ENCODE measurements at places on chromosomes 7 and 10.
A peak's percentile ranks its signal among the peaks of the same experiment; 100 is the strongest.

- DNase-seq, result no peak
These were observed 303.4 kb downstream of the WDR37 start for GRCh38 chr10:1359626-1359955.

DNA sequence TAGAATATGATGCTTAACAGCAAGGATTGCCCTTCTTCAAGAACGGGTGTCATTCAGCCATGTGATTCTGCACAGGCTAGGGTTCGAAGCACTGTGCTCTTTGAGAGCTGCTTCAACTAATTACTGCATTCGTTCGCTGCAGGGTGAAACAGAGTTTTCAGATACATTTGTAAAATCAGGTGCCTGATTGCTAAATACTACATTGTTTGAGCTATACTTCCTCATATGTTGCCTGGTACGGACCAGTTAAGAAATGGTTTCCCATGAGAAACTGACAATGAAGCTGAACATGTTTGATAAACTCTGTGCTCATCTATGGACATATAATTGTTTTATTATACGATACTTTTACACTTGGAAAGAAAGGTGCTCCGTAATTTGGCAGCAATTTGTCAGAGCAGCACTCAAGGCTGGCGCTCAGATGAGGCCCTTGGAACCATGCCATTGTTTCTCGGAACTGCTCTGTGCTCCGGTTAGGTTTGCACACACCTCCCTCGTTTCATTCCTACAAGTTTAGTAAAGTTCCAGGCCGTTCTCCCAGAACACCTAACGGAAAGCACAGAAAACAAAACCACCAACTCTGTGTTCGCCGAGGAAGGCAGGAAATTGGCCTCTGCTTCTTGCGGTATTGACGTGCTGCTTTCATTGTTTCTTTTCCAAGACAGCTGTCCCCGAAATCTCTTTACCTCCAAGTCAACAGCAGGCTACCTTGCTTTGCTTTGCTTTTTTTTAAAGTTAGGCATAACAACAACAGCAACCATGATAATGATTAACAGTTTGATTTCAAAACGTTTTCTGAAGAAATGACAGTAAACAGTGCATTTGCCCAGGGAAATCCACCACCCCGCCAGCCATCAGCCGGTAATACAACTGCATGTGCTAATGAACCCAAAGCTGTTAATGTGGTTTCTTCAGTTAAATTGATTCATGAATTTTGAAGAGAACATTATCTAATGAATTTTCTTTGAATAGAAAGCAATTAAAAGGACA, 206.9 kb downstream of the EBF3 start:
- no peak for DNase-seq

DNA sequence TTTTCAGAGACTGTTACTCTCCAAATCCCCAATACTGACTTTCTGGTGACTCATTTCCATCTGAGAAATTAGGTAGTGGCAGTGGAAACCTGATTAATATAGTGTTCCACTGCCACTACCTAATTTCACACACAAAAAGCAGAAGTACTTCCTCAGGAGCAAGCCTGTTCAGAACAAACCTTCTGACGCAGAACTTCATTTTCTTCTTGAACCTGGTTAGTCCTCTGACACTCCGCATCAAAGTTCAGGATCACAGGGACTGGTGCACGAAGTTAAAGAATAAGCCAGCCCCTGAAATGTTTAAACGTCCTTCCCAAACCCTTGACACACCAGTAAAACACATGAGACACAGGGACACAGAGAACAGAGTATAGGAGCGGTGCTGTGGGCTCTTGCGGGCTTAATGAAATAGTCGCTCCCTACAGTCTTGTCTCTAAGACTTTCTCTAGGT, 4.4 kb downstream of the WDR91 start:
- DNase-seq, result no peak

DNA sequence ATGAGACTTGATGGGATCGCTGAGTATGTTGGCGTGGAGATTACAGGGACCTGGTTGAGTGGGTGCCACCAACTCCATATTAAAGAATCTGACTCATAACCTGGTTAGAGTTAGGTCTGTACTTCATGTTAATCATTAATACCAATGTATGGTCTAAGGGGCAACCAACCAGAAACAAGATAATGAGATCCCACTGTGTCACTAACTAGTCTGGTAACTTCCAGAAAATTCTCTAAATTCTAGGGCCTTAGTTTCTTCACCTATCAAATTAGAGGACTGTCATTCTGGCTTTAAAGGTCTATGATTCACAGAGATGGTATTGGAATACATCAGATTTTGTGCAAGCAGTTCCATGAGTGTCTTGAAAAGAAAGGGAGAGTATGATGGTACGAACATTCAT, 102.2 kb downstream of the SNX10 start:
- DNase-seq, result no peak

DNA sequence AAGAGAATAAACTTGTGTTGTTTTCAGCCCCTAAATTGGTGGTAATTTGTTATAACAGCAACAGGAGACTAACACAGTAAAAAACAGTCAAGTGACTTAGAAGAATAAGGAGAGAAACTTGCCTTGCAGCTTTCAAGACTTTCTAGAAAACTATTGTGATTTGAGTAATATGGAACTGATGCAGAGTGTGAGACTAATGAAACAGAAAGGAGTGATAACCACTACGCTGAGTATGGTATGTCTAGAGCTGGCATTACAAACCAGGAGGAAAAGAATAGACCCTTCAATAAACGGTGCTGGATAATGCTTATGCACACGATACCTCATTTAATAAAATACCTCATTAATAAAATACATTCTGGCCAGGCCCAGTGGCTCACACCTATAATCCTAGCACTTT, 99.9 kb downstream of the CREM start:
- DNase-seq, result no peak

DNA sequence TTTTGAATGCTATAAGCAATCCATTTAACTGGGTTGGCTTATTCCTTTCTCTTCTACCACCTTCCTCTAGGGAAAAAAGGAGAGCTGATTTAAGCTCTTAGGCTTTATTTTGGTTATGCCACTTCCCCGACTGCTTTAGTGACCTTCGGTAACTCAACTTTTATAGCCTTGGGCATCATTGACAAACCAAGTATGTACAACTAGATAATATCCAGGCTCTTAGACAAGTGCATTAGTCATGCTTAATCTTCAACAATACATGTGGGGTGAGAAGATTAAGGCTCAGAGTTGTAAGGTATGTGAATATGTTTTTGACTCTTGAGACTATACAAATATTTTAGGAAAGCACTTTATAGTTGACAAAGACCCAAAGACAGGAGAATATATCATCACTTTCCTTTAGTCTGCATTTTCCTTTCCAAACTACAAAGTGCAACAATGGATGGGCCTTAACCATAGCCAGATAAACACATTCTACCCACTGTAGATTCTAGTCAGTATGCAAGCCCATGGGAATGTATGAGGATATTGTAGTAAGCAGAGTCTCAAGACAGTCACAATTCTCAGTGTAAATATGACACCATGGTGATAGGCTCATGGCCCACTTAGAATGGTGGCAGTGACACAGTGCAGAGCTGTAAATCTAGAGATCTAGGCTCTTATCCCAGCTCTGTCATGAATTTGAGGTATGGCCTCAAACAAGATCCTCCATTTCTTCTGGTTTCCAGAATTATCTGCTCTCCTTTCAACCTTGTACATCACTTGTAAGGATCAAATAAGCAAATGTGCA, 1117.3 kb downstream of the SORCS3 start:
- no peak for DNase-seq

GRCh38 chr10:118286051-118286838, 55.9 kb downstream of the FAM204A start:
- no peak for DNase-seq

- no peak for DNase-seq
These were observed 81.5 kb upstream of the SYPL1 start for GRCh38 chr7:106193661-106194060.

- DNase-seq, result no peak
These were observed 62.4 kb downstream of the SLC29A4 start for GRCh38 chr7:5345171-5345570.

- no peak for DNase-seq
These were observed 32.3 kb downstream of the SDHAF3 start for GRCh38 chr7:97149843-97150242.

GRCh38 chr7:149776289-149776688, 2.9 kb upstream of the ZNF467 start:
- peak; percentile 48 for DNase-seq

DNA sequence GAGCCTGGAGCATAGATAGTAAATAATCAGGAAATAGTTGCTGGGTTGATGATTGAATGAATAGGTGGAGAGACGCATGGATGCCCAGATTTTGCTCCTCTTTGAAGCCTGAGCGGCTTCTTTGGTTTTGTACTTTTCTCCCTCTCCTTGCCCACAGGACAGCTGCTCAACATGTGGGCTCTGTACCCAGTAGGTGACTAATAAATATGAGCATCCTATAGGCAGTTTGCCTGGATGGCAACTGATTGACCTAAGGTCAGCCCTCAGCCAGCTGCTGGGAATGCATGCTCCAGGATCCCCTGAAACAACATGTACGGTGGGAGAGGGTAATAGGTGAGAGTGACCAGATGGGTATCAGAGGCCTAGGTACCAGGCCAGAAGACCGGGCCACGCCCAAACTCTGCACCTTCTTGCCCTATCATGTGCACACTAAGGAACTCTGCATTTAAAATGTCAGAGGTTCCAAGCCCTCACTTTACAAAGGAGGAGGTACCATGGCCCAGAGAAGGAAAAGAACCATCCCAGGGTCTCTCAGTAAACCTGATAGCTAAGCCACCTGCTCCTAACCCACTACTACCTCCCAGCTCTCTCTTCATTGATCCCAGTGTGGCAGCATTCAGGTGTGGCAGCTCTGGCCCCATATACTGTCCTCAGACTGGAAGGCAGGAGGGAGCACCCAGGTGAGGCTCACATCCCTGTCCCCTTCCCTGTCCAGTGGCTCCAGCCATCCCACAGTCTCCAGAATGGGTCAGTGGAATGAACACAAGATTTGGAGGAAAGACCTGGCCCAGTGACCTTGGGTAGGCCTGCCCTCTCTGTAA, 2.7 kb upstream of the ZCCHC24 start:
- no peak for DNase-seq

DNA sequence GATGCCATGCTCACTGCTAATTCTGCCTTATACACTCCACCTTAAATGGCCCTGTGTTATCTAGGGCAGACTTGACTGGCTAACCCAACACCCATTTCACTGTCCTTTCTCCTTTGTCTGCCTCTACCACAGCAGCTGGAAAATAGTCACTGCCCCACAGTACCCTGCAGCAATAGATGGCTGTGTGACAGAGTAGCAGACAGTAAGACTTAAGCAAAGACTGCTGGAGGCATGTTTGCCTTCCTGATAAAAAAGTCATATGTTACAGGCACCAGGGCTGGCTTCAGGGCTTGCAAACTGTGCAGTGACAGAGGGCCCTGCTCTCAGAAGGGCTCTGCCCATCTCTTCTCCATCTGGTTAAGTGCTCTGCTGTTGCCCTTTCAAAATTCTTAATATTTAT, 332.6 kb upstream of the GHITM start:
- no peak for DNase-seq

DNA sequence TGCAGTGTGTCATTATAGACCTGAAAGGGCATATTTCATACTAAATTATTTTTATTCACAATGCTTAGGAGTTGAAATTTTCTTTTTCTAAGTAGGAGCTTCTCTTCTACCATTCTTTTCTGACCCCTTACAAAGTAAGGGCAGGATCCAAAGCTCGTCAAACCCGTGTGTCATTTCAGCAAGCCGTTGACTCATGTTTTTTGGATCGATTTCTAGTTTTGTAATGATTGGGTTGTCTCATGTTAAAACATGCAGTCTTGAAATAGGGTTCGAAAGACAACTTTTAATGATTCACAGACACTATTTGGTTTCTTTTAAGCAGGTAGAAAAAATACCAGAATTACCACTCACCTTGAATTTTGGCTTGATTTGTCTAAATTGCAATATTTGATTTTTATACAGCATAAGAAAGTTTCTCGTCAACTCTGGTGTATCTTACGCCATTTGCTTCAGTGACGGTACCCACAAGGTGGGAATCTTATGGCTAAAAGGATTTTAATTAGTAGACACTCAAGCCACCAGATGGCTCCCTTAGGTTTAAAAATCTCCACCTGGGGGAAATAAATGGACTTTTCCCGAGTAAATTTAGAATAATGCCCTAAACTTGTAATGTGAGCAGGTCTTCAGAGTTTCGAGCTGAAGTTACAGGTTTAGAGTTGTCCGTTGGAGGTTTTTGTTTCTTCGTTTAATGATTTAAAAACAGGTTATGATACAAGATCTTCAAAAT, 283.4 kb downstream of the CCDC3 start:
- DNase-seq, result no peak

- no peak for DNase-seq
These were observed 35.1 kb downstream of the PDIA4 start for GRCh38 chr7:148993193-148993592.

GRCh38 chr10:82377608-82378007, 502.6 kb downstream of the NRG3 start:
- peak; percentile 37 for DNase-seq

GRCh38 chr10:11869743-11870460, 46.7 kb downstream of the PROSER2 start:
- no peak for DNase-seq

- no peak for DNase-seq
These were observed 379.2 kb downstream of the NRG3 start for GRCh38 chr10:82254237-82254636.

- DNase-seq, result no peak
These were observed 39.8 kb downstream of the ASB4 start for GRCh38 chr7:95525503-95525902.

- DNase-seq, result no peak
These were observed 75.9 kb upstream of the HGF start for GRCh38 chr7:81845744-81846241.

DNA sequence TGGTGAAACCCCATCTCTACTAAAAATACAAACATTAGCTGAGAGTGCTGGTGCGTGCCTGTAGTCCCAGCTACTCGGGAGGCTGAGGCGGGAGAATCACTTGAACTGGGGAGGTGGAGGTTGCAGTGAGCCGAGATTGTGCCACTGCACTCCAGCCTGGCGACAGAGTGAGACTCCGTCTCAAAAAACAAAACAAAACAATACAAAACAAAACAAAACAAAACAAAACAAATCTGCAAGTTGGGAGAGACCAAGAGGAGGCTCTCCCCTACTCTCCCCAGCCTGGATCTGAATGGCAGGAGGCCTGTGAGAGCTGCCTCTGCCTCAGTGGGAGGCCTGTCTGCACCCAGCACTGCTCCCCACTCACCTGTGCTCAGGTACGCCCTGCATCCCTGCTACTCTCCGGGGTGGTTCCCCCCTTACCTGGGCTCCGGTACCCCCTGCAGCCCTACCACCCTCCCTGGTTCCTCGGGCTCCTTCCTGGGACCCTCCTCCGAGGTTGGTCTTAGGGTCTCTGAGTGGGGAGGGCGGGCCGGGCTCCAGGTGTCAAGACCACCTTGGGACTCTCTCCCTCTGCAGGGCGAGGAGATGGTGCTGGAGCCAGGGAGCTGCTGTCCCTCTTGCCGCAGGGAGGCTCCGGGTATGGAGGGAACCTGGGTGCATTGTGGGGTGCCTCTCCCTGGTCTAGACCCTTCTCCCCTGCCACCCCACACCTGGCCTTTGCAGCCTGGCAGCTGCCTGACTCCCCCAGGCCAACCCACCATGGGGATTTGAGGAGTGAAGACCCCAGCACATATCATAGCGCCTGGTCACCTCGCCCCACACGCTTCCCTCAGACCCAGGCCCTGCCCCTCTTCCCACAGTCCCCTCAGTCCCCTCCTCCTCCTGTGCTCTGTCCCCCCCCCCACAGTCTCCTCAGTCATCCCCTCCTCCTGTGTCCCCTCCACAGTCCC, 9.5 kb upstream of the ZNF862 start:
- no peak for DNase-seq

Measured in H4 (cell line).